ENCODE measurements at places on chromosomes 16 and 17. TPM values are rescaled to one million over a fixed set of nuclear protein-coding genes. Genes with fewer than 3 reads are reported as not detected.
A peak's percentile ranks its signal among the peaks of the same experiment; 100 is the strongest.

GFAP gene
- total RNA-seq = not detected

HBA1 gene
- total RNA-seq = not detected

SOCS3 gene
- total RNA-seq = 39.3 TPM

PDF gene
- 29.5 TPM for total RNA-seq

TBC1D28 gene
- total RNA-seq = not detected

GRCh38 chr17:67478401-67479041 lies 101.4 kb downstream of the PITPNC1 start:
- DNase-seq = no peak

- no peak for DNase-seq
Measured at GRCh38 chr17:44919411-44919810, 4.1 kb upstream of the GFAP start.

GRCh38 chr16:89122322-89122851 lies 28.7 kb downstream of the ACSF3 start:
- no peak for DNase-seq

- DNase-seq = no peak
Measured at GRCh38 chr17:7010523-7010922, 1.9 kb upstream of the RNASEK start.

GRCh38 chr16:23999663-24000062 lies 163.9 kb downstream of the PRKCB start:
- DNase-seq = no peak

DNA sequence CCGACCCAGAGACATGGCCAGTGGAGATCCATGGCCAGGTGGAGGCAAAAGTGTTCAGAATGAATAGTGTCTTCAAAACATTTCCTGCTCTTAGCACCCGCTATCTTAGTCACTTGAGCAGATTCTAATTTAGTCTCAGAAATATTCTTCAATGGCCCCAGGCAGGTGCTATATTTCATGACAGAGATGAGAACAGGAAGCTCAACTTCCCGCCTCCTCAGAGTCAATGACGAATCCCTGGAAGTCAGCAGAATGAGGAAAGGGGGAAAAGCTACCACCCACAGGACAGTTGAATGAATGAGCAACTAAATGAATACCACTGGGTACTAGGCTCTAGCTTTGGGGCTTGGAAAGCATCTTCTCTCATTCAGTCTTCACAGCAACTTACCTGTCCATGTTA lies 147.2 kb downstream of the ASIC2 start:
- no peak for DNase-seq

GRCh38 chr17:65027305-65027704 lies 29.2 kb downstream of the GNA13 start:
- peak; percentile 75 for DNase-seq

DNA sequence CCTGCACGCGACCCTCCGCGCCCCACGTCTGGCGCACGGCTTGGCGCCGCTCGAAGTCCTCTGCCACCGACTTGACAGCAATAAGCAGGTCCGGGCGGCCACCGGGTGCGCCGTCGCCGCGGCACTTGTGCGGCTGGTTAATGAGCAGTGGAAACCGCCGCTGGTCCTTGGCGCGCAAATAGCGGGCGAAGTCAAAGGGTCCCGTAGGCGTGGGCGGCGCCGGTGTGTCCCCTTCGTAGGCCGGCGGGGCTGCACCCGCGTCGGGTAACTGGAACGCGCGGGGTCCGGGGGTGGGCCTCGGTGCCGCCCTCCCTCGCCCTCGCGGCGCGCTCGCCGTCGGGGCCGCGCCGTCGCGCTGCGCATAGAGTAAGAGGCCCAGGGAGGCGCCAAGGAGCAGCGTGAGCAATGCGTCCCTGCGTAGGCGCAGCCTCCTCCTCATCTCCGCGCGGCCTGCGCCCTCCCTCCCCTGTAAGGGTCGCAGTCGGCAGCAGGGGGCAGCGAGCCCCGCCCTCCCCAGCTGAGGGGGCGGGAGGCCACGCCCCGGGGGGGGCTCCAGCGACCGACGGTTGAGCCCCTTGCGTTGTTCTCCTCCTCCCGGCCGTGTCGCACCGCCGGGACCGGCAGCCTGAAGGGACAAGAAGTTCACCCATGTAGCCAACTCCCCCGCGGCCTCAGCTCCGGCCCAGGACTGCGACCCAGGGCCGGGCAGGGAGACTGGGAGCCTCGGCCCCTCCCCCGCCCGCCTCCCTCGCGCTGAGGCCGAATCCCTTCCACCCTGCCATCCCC lies 558 bp downstream of the B3GNT9 start:
- no peak for DNase-seq

- no peak for DNase-seq
Measured at GRCh38 chr17:2688351-2689342, 22.9 kb downstream of the CLUH start.

GRCh38 chr16:54718376-54718775 lies 212.3 kb upstream of the IRX5 start:
- no peak for DNase-seq

DNA sequence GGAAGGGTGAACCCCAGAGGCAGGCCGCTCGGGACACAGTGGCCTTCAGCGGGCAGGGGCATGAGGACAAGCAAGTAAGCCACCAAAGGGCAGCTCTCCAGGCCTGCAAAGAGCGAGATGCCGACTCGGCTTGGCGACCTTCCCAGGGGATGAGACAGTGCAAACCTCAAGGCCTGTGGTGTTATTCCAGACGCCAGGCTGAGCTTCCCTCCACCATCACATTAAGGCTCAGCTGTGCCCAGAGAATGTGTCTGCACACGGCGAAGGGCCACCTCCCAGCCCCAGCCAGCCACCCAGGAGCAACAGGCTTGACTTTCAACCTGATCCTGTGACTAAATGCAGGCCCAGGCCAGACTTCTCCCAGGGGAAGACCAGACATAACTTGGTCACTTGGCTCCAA lies 251.4 kb downstream of the SOX9 start:
- peak; percentile 76 for DNase-seq

DNA sequence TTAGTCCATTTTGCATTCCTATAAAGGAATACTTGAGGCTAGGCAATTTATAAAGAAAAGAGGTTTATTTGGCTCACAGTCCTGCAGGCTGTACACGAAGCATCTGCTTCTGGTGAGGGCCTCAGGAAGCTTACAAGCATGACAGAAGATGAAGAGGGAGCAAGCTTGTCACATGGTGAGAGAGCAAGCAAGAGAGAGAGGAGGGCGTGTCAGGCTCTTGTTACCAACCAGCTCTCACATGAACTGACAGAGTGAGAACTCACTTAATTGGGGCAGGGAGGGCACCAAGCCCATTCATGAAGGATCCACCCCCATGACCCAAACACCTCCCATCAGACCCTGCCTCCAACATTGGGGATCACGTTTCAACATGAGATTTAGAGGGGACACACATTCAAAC lies 1.6 kb downstream of the CHCT1 start:
- DNase-seq = no peak

DNA sequence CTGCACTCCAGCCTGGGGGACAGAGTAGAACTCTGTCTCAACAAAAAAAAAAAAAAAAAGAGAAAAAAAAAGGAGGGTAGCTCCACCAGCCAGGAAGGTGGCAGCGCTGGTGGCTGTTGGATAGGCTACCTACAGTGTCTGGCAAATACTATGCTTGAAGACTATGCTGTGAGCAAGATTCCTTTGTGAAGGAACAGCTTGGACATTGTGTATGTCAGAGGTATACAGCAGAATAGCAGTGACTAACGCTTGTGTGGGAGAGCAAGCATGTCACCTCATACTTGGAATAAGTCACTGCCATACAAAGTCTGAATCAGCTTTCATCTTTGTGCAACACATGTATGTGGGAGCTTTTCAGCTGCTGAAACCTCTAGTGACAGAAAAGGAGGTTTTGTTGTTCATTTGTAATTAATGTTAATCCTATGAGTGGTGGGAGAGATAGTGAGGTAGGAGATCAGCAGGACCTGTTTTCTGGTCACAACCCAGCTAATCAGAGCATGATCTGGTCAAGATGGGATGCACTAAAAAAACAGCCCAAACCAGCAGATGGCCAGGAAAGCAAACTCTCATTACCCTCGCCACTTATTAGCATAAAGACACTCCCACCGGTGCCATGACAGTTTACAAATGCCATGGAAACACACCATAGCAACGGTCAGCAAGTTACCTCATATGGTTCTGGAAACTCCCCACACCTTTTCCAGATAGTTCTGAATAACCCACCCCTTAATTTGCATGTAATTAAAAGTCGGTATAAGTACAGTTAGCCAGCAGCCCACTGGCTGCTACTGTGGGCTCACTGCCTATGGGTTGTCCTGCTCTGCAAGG lies 6.8 kb upstream of the ITGAD start:
- DNase-seq = peak; percentile 78

DNA sequence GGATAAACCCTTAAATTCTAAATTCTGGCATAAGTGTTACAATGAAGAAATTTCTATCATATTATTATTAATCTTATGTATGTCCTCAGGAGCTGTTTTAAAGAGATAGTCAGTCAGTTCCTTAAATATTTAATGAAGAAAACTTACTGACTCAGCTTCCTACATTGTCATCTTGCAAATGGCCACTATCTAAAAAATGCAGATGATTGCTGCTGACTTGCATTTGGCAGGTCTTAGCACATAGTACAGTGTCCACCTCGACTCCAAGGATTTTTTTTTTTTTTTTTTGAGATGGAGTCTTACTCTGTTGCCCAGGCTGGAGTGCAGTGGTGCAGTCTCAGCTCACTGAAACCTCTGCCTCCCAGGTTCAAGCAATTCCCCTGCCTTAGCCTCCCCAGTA lies 55.1 kb upstream of the CORO6 start:
- DNase-seq = no peak

- DNase-seq = peak; percentile 4
Measured at GRCh38 chr17:26818736-26819135, 475.2 kb upstream of the WSB1 start.

DNA sequence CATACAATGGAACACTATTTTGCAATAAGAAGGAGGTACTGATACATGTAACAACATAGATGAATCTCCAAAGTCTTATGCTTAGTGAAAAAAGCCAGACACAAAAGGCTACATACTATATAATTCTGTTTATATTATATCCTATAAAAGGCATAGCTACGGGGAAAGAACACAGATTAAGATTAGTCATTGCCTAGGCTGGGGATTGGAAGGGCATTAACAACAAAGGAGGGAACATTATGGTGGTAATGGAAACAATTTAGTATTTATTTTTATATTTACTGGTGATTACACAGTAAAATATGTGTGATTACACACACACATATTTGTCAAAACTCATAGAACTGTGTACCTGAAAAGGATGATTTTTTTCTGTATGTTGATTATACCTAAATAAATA lies 278.1 kb downstream of the ZFHX3 start:
- no peak for DNase-seq

- peak; percentile 49 for DNase-seq
Measured at GRCh38 chr17:81519284-81520020, 6.9 kb upstream of the ACTG1 start.

DNA sequence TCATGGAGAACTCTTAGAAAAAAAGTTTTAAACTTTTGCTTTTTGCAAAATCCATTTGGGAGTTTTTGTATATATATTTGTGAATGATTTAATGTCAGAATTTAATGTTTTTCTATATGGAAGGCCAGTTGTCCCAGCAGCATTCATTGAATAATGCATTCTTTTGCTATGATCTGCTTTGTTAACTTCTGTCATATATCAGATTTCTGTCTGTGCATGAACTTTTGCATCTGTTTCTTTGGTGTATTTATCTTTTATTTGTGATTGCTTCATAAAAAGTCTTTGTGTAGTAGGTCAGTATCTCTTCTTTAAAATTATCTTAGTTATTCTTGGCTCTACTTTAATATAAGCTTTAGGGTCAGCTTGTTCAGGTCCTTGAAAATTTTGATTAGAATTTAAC lies 84.2 kb downstream of the MAP2K4 start:
- DNase-seq = no peak

DNA sequence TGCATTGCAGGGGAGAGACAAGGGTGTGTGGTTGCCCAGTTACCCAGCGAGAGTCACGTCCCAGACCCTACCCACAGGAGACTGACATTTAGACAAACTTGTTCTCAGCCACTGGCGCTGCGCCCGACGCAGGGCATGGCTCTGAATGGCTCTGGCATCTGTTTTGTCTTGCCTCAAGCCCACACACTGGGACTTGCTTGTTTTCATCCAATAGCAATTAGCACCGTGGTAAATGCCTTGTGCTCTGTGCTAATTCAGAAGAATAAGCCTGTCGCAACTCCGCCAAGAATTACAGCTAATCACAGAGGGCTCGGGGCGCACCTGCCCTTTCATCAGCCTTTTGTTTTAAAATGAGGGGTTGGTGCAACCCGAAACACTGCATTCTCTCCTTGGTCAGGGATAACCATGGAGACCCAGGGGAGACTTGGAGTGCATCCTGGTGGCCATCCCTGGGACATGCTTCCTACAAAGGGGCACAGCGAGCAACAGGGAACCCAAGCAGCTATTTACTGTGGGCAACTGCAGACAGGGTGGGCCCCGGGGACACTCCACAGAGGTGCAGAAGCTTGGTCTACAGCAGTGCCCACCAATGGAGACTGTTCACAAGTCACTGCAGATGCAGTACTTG lies 220.6 kb upstream of the ZFHX3 start:
- peak; percentile 22 for DNase-seq

DNA sequence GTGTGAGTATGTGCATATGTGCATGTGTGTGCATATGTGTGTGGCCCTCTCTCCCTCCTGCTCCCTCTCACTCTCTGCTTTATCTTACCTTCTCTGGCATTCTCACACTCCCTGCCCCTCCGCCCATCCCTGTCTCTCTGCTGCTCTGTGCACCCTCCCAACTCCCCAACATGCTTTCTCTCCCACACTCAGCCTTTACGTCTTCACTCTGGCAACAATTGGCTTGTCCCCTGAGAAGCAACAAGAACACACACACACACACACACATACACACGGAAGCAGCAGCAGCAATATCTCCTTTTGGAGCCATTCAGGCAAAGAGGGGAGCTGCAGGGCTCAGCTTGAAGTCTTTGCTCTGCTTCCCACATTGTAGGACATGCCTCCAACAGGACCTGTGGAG lies 27.8 kb downstream of the PITPNM3 start:
- no peak for DNase-seq

DNA sequence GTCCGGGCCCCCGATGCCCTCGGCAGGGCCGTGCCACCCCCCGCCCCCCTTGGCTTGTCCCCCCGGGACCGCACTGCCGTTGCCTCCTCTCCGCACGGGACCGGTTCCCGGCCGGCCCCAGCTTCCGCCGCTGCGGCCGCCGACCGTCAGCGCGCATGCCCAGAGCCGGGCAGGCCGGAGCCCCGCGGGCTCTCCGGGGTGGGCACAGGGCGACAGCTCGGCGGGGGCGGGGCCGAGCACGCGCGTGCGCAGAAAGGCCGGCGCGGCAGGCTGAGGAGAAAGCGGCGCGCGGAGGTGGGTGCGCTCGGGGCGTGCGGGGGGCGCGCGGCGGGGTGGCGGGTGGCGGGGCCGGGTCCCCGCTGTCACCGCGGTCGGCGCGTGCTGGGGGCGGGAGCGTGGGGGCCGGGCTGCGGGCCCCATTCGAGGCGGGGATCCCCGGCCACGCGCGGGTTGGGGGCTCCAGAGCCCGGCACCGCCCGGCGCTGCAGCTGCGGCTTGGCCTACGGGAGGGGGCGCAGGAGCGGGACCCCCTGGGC lies at the start of gene TBC1D24:
Gene TBC1D24, plus strand, starts transcription at position 251 of the 536 bp plus-strand sequence. CDS start 21,022 bp downstream, outside the sequence.
- peak; percentile 79 for DNase-seq

- DNase-seq = peak; percentile 28
Measured at GRCh38 chr17:66306446-66306845, 4.0 kb downstream of the PRKCA start.

- peak; percentile 85 for DNase-seq
Measured at GRCh38 chr16:88754912-88755744, 29.9 kb downstream of the PIEZO1 start.

GRCh38 chr17:61808442-61808841 lies 54.9 kb downstream of the BRIP1 start:
- no peak for DNase-seq

- no peak for DNase-seq
Measured at GRCh38 chr17:3796822-3797170, 4.2 kb downstream of the ITGAE start.

- no peak for DNase-seq
Measured at GRCh38 chr17:19937522-19937921, 40.1 kb downstream of the AKAP10 start.

GRCh38 chr16:89619840-89620239 lies 6.4 kb downstream of the DPEP1 start:
- no peak for DNase-seq

All from M059J (cell line).